ENCODE measurements at places on chromosomes 7 and 10.

DNA sequence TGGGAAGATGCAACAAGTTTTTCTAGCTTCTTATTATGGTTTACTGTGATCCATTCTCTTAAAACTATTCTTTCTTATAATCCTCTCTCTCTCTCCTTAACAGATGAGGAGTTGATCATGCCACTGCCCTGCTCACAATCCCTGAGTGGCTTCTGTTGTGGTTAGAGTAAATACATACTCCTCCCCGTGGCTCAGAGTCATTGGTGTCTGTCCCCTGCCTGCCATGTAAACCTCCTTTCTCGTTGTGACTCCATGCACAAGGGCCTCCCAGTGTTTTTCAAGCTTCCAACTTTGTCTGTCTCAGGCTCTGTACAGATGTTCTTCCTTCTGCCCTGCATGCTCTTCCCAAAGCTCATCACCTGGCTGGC is 20.4 kb downstream of the CCNY start:
- no peak for DNase-seq

DNA sequence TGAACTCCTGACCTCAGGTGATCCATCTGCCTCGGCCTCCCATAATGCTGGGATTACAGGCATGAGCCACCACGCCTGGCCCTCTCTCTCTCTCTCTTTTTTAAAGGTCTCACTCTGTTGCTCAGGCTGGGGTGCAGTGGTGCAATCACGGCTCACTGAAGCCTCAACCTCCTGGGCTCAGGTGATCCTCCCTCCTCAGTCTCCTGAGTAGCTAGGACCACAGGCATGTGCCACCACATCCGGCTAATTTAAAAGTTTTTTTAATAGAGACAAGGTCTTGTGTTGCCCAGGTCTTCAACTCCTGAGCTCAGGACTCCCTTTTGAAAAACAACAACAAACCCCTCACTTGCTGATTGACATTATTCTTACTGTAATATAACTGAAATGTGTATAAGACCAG is 11.6 kb downstream of the PALD1 start:
- no peak for DNase-seq

- DNase-seq, result no peak
These were observed 9.3 kb downstream of the TCF7L2 start for GRCh38 chr10:112959207-112959838.

DNA sequence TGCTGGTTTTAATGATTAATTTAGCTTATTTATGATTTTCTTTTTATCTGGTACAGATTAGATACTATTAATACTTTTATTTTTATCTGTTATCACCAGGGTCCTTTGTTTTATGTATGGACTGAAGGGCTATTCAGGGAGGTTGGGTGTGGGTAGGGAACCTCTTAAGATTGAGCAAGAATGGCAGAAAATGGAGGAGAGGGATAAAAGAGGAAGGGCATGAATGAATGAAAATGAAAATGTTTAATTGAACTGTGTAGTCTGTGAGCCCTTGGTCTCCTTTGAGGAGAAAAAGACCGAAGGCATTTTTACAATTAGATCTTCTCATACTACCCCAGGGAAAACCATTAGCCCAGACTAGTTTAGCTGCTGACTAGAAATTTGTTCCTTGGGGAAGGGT is 93.1 kb downstream of the CDK14 start:
- DNase-seq, result no peak

GRCh38 chr10:44182909-44183308 is 202.0 kb downstream of the CXCL12 start:
- no peak for DNase-seq

GRCh38 chr7:105880571-105881330 is 4.4 kb upstream of the ATXN7L1 start:
- DNase-seq, result no peak

DNA sequence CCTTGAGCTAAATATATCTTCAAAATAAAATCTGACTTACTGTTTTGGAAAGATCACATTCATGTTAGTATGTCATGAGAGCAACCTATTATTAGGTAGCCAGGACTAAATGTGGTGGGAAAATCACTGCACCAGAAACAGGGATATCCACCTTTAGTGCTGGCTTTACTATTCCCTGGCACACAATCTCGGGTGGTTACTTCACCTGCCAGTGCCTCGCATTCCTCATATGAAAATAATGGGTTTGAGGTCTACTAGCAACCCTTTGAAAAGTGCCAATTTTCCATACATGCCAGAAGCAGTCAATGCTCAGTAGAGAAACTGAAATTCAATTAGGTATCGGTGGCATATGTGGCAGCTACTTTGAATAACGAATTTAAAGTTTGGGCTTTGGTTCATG is 36.8 kb downstream of the PTN start:
- DNase-seq, result no peak

- no peak for DNase-seq
These were observed 106.0 kb downstream of the COL26A1 start for GRCh38 chr7:101468546-101469275.

GRCh38 chr10:104035194-104036068 is 50.2 kb downstream of the COL17A1 start:
- DNase-seq, result no peak

DNA sequence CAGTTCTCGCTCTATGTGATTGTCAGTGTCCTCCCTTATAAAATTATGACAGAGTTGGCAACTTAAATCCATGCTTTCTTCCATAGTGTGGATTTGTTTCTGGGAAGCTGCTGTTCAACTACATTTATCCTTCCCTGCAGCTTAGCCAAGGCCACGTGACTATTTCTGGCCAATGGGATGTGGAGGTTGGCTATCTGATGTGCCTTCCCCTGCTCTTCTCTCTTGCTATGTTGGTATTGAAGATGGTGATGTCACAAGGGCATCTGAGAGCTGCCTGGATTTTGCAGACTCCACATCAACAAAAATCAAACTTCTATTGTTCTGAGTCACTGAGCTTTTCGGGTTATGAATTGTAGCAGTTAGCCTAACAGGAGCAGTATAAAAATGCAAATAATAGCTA is 164.9 kb upstream of the RHOBTB1 start:
- no peak for DNase-seq

GRCh38 chr7:24885305-24885704 is 94.7 kb downstream of the OSBPL3 start:
- DNase-seq, result no peak

DNA sequence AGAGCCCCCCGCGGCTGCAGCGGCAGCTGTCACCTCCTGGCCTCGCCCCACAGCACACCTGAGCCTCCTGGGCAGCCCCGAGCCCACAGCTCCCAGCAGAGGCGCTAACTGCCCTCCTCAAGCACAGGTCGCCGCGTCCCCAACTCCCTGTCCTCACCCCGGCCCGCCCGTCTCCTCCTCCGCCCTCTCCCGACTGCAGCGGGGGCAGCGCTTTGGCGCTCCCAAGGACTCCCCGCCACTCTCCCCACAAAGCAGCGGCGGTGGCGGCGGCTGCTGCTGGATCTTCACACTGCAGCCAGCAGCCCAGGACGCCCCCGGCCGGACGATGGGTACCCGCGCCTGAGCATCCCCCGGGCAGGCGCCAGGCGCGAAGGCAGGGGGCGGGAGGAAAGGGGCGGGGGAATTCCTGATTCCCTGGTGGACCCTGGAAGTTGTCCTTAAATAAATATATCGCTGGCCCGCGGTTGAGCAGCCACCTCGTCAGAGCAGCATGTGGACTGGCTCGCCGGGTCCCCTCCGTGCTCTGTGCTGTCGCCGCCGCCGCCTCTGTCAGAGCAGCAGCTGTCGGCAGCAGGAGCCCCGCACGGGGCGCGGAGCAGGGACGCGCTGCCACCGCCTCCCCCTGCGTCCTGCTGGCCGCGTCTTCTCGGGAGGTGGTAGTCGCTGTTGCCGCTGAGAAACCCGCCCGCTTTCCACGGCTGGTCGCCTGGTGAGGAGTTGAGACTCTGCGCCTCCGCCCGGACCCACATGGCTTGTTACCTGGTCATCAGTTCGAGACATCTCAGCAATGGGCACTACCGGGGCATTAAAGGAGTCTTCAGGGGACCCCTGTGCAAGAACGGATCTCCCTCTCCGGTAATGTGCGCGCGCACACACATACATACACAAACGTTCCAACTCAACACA is at the start of gene ZNF804B:
Gene ZNF804B, plus strand, starts transcription at position 471 of the 906 bp plus-strand sequence. Its CDS starts 277 bp downstream, at position 748.
- DNase-seq, result no peak

- no peak for DNase-seq
These were observed 39.5 kb downstream of the STEAP1B start for GRCh38 chr7:22460363-22460988.

- no peak for DNase-seq
These were observed 441.9 kb upstream of the NPVF start for GRCh38 chr7:25669961-25670841.

DNA sequence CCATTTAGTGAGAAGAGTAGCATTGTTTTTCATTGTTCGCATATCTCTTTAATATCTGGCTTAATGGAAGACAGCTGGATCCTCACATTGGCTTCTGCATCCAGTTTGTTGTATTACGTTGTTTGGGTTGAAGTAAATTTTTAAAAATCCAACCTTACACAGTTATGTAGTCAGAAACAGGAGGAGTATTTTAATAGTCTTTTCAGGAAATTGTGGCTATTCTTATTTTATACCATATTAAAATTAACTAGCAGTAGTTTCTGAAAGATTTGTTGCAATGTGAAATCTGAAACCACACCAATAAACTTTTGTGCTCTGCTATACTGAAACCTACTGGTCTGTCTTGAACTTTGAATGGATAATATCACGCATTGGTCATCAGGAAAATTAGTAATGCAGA is 27.9 kb downstream of the MYPN start:
- no peak for DNase-seq

DNA sequence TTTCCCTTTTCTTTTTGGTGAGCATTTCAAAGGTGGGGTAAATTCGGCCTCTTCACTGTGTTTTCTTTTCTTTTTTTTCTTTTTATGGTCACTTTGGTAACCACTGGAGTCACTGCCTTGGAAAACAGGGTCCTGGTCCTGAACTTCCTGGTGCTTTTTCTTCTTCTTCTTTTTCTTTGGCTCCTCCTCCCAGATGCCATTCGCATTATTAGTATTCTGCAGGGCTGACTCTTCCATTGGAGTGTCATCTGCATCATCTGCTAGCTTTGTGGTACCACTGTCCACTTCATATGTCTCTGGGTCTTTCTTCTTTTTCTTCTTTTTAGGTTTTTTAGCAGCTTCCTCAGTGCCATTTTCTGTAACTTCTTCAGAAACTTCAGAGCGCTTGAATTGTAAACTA is 10.5 kb downstream of the POLR1F start:
- DNase-seq, result no peak

DNA sequence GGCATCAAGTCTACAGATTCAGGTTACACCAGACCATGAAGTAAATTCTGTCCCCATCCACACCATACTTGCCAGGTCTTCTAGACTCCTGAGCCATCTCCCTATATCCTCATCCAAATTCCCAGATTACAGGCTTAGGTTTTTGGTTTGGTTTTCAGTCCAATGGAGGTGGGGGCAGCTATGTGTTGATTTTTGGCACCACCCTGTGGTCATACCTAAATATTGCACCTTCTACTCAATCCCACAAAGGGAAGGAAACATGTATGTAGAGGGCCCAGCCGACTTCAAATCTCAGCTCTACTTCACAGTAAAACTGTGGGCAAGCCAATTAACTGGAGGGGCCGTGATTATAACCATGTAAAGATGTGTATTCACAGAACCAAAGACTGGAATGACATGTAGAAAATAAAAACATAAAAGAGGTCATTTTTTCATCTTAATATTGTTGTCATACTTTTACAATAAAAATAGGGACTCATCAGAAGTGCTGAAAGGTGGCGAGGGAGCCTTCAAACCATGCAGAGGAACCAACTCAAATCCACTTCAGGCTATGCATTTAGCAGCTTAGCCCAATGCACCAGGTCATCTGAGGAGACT is 19.8 kb downstream of the ERCC6 start:
- DNase-seq, result no peak

- no peak for DNase-seq
These were observed 33.5 kb downstream of the ZNF800 start for GRCh38 chr7:127359011-127359410.

- DNase-seq, result no peak
These were observed at the start of gene NANOS1 for GRCh38 chr10:119029613-119030420. Gene NANOS1, plus strand, starts transcription at chr10:119029714. Its CDS starts 88 bp downstream, at chr10:119029802.

DNA sequence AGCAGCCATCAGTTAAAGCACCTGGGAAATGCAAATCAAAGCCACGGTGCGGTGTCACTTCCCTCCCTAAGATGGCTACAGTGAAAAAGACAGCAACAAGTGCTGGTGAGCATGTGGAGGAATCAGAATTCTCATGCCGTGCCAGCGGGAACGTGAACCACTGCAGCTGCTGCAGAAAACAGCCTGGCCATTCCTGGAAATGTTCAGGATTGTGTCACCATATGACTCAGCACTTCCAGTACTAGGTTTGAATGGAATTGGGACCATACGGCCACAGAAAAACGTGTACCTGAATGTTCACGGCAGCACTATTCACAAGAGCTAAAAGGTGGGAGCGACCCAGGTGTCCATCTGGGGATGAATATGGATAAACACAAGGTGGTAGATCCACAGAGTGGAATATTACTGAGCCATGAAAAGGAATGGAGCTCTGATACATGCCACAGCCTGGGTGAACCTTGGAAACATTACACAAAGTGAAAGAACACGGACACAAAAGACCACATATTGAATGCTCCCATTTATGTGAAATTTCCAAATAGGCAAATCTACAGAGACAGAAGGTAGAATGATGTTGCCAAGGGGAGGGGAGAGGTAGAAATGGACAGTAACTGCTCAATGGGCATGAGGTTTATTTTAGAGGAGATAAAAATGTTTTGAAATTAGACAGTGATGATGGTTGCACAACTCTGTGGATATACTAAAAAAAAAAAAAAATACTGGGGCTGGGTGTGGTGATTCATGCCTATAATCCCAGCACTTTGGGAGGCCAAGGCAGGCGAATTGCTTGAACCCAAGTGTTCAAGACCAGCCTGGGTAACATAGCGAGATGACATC is 61.6 kb downstream of the MICALL2 start:
- DNase-seq, result no peak

All from stimulated activated CD4-positive, alpha-beta T cell treated with anti-CD3 and anti-CD28 coated beads, Interleukin-1b, Interleukin-23, amount 100 ng/mL, for 1 hour (primary cell).